ENCODE measurements at places on chromosomes 6 and 20.

DNA sequence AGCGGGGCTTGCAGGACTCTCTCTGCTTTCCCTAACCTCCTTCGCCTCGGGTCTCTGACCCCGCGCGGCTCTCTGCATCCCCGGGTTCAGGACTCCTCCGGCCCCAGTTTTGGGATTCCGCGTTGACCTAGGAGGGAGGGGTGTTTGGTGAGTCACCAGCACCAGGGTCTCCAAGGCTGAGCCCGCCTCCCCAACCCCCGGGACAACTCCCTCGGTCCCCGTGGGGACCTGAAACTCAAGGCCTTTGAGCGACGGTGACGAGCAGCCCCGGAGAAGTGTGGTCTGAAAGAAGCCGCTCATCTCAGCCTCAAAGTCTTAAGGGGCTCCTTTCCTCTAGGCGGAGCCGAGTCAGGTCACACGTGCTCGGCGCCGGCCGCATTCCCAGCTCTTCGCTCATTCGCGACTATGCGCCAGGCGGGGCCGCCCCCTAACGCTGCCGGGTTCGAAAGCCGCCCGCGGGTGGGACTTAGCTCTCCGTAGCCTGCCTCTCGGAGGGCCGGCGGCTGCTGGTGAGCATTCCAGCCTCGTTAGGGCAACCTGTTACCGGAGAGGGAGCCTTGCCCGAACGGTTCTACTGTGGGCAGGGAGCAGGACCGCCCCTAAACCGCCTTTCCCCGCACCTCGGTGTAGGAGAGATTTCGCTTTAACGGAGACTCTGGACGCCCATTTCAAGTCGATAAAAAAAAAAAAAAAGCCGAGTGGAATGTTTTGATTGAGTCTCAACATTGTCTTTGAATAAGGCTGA, 3.0 kb upstream of the PRDM13 start:
- no peak for DNase-seq

GRCh38 chr20:40956542-40957264, 71.9 kb upstream of the TOP1 start:
- DNase-seq: no peak

DNA sequence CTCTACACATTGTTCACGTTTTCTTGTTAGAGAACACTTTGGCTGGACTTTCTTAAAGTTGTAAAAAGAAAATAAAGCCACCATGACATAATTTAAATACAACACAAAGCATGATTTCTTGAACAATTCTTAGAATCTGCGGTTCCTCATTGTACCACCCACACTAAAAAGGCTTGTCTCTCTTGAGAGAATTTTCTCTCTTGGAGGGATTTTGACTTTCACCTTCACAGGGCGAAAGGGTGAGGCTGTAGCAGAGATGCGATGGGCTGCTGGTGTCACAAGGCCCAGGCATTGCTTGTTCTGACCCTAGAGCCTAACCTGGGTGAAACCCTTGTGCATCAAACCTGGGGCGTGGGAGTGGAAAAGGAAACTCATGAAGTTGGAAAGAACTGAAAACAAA, 122.7 kb upstream of the RIPOR2 start:
- DNase-seq: no peak

DNA sequence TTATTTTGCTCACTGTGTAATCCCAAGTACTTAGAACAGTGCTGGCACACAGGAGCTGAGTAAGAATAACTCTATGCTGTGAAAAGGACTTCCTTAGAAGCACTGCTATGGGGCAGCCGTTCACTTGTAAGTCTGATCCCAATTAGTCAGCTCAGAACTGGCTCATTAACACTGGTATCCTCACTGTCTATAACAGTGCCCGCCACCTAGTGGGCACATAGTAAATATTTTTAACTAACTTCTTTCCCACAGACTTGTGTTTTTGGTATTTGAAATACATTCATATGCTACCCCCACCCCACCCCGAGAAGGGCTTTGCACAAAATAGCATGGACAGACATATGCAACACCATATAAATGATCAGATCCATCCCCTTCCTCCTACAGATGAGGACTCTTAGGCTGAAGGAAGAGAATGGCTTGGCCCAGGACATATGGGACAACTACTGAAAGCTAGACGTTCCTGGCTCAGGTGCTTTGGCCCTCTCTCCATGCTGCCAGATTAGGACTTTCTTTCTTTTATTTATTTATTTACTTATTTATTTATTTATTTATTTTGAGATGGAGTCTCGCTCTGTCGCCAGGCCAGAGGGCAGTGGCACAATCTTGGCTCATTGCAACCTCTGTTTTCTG, 47.1 kb downstream of the DST start:
- DNase-seq: peak; percentile 38

DNA sequence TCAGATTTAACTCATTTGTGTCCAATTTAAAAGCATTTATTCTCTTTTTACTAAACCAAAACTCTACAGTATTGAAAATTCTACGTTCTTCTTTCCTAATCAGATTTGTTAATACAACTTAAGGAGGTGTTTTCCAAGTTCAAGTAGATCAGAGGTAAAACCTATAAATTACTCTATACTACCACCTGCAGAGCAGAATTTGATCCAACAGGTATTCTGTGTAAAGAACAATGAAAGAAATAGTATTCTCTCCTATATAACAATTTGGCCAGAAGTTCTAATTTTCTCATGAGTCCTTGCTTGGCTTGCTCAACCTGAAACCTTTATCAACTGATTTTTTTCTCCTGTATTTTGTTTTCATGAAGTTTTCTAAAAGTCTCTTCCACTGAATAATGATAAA, 28.5 kb upstream of the DST start:
- DNase-seq: no peak

DNA sequence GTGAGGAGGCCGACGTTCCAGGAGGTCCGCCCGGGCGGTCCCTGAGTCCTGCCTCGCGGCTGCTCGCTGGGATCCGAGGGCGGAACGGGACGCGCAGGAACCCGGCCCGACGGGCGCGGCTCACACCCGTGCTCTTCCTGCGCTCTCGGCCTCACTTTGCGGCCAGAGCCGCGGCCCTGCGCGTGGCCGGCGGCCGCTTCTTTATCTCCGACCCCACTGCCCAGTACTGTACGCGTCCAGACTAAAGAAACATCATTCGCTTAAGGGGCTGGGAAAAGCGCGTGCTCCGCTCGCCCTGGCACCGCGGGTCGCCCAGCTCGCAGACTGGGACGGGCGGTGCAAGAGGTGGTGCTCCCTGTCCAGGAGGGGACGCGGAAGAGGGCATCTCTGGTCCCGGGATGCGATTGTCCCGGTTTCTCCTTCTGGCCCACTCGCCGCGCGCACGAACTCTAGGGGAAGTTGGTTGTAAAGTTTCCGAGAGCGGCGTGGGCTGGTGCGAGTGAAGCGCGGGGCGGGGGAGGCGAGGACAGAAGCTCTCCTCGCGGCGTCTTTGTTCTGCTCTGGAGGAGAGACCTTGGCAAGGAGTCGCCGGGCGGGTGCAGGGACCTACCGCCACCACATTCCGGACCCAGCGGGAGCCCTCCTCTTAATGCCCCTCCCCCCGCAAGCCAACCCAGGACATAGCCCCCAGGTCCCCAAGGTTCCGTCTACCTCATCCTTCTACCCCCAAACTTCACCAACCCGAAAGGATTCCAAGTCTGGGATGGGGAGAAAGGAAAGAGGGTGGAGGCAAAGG, 71.0 kb downstream of the SOX4 start:
- DNase-seq: peak; percentile 13

DNA sequence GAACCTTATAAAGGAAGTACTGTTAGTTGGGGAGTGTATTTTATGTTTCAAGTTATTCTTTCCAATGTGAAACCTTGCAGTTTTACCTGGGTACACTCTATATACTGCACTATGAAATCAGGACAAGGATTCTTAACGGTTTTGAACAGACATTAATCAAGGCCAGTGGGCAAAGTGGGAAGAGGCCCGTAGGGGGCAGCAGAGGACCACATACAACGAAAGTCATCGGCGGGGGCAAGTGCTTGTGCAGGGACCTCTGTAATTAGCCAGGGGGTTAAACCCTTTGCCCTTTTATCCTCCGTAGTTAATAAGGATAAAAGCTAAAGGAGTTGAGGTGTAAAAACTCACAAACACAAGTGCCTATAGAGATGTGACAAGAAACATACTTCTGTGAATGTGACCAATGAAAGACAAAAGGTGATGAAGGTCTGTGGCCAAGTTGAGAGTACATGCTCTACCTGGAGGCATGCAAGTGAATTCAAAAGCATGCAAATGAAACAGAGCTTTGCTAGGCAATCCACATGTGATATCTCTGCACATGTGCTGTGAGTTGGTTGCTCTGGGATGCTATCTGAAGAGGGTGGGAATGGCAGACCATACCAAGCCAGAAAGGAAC, 392.7 kb upstream of the MAN1A1 start:
- peak; percentile 52 for DNase-seq

- peak; percentile 86 for DNase-seq
These were observed 6.3 kb downstream of the ZKSCAN3 start for GRCh38 chr6:28355743-28356665.

- DNase-seq: no peak
These were observed 87.3 kb downstream of the CEP57L1 start for GRCh38 chr6:109182578-109182977.

DNA sequence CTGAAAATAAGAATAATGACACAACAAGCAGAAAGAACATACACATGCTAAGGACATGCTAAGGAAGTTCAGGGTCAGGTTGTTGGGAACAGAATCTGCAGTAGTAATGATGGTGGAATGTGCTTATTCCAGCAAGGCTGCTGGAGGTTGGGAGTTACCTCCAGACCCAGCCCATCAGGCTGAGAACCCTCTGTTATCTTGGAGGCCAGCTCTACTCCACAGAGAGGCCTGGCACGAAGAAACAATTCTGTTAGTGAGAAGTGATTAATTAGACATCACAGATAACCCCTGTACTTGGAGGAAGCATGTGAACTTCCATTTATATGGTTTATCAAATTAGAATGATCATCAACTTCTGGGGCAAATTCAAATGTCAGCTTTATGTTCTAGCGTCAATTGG, 22.1 kb upstream of the ARHGAP18 start:
- no peak for DNase-seq

DNA sequence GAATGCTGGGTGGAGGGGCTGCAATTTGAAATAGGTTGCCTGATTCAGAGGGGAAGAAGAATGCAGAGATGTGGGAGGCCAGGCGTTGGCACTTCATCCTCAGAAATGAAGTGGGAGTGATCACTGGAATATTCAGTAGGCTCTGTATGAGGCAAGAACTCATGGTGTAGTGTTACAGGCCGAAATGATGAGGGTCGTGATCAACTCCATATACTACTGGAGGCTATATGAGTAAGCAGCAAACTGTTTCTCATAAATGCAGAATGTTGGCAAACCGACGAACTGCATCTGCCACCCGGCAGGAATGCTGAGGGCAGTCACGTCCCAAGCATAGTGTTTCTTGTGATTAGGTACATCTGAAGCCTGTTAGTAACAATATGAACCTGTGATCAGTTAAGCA, 12.7 kb downstream of the KCNS1 start:
- peak; percentile 89 for DNase-seq

GRCh38 chr20:50226093-50226974, 35.7 kb downstream of the CEBPB start:
- peak; percentile 12 for DNase-seq

DNA sequence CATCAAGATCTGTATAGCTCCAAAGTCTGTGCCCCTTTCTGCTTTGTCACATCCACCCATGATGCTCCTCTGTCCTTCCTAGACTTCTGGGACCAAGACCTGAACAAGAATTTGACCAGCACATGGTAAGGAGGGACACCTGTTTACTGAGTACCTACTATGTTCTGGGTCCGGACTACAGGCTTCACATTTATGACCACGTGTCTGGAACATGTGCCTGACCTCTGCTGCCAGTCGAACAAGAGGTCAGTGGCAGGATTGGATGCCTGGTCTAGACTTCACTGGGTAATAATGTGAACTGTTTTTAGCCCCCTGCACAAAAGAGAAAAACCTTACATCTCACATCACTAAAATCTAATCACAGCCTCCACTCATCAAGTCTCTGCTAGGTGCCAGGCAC, 7.3 kb upstream of the PDYN start:
- no peak for DNase-seq

DNA sequence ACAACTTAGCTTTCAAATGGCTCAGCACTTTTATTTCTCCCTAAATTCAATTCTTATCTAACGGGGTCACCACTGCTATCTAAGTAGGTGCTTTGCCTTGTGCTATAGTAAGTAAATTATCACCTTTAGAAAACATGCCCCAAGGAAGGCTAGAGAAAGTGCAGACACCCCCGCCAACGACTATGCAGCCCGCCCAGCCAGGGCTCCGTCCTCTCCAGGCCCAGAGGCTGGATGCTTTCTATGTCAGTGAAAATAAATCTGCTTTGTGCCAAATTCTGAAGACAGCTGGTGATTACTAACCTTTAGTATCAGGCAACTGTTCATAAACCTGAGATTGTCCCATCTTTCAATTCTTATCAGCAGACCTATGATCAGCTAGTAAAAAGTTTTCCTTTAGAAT, 14.3 kb downstream of the KIAA0319 start:
- DNase-seq: no peak

- peak; percentile 59 for DNase-seq
These were observed 170.4 kb downstream of the BCKDHB start for GRCh38 chr6:80276861-80277260.

- DNase-seq: no peak
These were observed 125.1 kb downstream of the ZNF217 start for GRCh38 chr20:53468587-53468986.

- DNase-seq: no peak
These were observed 43.5 kb upstream of the MYL9 start for GRCh38 chr20:36497856-36498255.

DNA sequence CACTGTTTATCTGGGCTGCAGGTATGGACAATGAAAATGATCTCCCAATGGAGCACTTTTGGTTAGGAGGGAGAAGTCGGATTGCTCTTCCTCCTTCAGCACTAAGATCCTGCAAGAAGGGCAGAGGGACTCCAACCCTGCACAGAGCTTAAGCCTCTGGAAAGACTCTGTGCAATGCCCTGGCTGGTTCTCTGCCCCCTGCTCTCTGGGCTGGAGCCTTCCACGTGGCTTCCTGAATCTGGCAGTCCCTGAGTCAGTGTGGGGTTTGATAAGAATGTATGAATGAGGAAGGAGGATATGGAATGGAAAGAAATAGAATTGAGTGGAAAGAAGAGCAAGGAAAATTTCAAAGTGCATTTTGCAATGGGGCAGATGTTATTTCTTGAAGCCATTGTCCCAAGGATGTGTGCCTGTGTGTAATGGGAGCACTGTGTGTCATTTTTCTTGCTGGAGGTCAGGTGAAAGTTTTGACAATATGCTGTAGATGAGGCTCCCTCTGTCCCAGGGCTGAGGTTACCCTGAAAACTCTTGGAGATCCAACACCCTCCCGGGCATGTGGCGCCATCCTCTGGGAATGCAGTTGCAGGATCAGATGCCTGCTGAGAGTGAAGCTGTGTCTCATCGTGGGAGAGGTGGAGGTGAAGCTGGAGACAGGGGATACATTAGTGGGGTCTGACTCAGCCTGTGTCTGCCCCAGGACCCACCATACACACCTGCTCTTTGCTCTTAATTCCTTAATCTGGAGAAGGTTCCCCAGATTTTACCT, 16.3 kb upstream of the CST9L start:
- DNase-seq: no peak

- peak; percentile 25 for DNase-seq
These were observed 155.1 kb upstream of the SOX4 start for GRCh38 chr6:21438237-21438985.

GRCh38 chr20:17394411-17394810, 136.8 kb downstream of the BFSP1 start:
- DNase-seq: no peak

- DNase-seq: no peak
These were observed 2.4 kb downstream of the RHAG start for GRCh38 chr6:49634092-49634835.

- no peak for DNase-seq
These were observed 12.0 kb downstream of the CSNK2A1 start for GRCh38 chr20:531608-532007.

All from fibroblast of upper back skin (primary cell).